ENCODE measurements at places on chromosomes 2 and 18.

GRCh38 chr2:96106991-96107707 lies 9.2 kb downstream of the ADRA2B start:
- DNase-seq = no peak

GRCh38 chr2:31227110-31227509 lies 6.8 kb upstream of the EHD3 start:
- DNase-seq = no peak

- no peak for DNase-seq
Observed at GRCh38 chr18:57915248-57915647, 112.1 kb upstream of the ATP8B1 start.

GRCh38 chr2:233353769-233354499 lies at the start of gene DGKD:
Gene DGKD, plus strand, starts transcription at chr2:233354494. Its CDS starts 25 bp downstream, at chr2:233354519.
- DNase-seq = peak; percentile 73

GRCh38 chr2:217383620-217384019 lies 523.8 kb upstream of the TNP1 start:
- DNase-seq = peak; percentile 47

GRCh38 chr2:174376967-174377366 lies 18.6 kb upstream of the SCRN3 start:
- DNase-seq = peak; percentile 19

DNA sequence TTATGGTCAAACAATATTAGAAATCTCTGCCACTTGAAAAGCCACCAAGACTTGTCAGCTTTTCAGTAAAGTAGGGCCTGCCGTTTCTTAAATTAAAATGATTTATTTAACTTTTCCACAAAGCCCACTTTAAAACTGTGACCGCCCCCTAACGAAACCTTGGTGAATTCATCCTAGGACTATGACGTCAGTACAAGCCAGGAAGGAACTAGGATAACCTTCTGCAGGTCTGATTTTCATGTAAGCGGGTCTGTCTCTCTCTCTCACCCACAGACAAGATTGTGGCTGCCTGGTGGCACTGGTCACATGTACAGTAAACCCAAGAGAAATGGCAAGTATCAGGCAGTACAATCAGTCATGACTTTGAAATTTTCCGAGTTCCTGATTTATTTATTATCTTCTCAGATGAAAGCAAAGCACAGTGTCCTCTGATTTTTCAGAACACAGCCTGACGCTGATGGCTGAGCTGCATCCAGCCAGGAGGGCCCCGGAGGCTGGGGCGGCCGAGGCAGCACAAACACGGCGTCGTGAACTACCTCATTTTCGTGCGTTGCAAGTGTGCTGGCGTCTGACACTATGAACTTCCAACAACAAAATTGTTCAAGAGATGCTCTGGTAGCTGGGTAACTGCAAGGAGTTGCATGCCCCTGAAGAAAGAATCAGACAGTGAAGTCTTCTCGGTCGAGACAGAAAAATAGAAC lies 18.9 kb downstream of the SALL3 start:
- peak; percentile 11 for DNase-seq

GRCh38 chr2:112705575-112705974 lies 15.2 kb upstream of the NT5DC4 start:
- peak; percentile 53 for DNase-seq

DNA sequence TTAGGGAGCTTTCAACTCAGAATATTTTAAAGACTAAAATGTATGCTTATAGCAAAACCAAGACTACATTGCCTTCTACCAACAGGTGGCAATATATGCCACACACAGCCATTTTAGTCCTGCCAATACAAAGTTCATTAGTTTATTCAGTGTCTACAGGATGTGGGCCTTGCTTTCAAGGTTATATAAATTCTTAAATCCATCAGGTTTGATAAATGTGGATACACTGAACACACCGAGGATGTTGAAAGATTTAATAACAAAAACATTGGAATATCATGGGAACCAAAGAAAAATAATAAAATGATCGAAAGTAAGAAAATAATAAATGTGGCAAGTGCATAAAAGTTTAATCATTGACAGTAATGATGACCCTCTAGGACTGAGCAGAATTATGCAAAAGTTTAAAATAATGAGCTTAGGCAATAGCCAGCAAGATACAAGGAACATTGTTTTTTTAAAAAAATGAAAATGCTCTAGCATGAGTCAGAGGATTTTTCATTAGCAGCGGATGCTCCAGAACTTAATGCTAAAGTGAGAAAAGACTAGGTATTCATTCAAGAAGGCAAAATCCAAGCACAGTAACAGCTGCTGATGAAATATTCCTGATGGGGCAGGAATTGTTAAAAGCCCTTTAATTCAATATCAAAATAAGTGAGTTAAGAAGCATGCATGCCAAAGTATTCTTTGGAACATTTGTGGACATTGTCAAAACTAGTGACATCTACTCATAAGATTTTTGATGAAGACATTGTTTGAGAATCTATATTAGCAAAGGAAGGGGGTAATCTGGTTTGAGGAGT lies 14.2 kb downstream of the SCN9A start:
- peak; percentile 82 for DNase-seq

GRCh38 chr2:47525167-47525566 lies 122.2 kb downstream of the MSH2 start:
- DNase-seq = no peak

DNA sequence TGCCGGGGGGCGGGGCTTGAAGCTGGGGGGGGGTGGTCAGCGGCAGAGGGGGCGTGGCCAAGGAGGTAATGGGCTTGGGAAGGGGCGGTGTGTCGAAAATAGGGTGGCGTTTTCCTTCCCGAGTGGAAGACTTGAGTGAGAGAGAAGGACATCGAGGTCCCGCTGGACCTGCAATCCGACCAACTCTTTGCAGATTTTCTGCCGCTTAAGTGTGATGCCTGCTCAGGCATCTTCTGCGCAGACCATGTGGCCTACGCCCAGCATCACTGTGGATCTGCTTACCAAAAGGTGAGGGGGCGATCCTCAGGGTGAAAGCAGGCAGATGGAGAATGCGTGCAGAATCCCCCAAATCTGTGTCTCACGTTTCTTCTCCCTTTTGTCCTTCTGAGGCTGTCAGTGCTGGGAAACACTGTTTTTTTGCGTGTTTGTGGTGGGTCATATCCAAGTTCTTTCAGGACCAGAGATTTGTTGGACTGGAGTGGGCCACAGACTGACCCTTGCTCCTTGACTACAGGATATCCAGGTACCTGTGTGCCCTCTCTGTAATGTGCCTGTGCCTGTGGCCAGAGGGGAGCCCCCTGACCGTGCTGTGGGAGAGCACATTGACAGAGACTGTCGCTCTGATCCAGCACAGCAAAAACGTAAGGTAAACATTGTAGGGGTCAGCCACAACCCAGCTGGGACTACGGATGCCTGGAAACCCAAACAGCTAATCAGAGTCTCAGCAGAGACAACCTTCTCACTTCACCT lies 727 bp downstream of the ZFAND2B start:
- no peak for DNase-seq

- DNase-seq = no peak
Observed at GRCh38 chr2:225797394-225797793, 397.9 kb downstream of the NYAP2 start.

GRCh38 chr2:207884127-207884526 lies 114.4 kb upstream of the FZD5 start:
- DNase-seq = no peak

Measured in OCI-M1 (cell line).